ENCODE measurements at places on chromosomes 5 and 9. TPM values are rescaled to one million over a fixed set of nuclear protein-coding genes. Genes with fewer than 3 reads are reported as not detected.

DNA sequence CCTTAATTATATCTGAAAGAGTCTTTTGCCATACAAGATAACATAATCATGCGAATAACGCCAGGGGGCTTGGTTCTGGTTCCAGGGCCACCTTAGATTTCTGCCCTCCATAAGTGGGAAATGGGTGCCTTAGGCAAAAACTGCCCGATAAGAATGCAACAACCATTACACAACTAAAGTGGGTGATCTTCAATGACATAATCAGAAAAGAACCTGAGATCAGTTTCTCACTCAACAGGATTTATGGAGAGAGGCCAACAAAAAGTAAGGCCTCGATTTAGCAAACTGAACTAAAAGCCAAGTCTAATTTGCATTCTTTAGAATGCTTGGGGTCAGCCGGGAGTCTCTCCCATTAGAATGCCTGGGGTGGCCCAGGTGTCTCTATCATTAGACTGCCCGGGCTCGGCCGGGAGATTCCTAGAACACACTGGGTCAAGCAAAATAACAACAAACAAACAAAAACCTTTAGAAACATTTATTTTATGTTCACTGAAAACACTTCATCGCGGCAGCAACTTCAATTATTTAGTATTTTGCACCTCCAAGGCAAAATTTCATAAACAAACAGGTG lies 194.8 kb downstream of the AUH start:
- DNase-seq: no peak

Gene ZNG1A
- 30.6 TPM for total RNA-seq

Gene GFI1B
- total RNA-seq: not detected

Gene KIF4B
- total RNA-seq: not detected
